ENCODE measurements at places on chromosomes 7 and 10. TPM values are rescaled to one million over a fixed set of nuclear protein-coding genes. Genes with fewer than 3 reads are reported as not detected.

The ABCC2 gene
- total RNA-seq, result 3.4 TPM

The IL2RA gene
- total RNA-seq, result not detected

The NKX2-3 gene
- total RNA-seq, result not detected

The FGL2 gene
- 1.9 TPM for total RNA-seq

The COL13A1 gene
- total RNA-seq, result 3.7 TPM

The CNNM1 gene
- total RNA-seq, result 0.13 TPM

The NEURL1 gene
- not detected for total RNA-seq

All from epithelial cell of alveolus of lung (primary cell).